ENCODE measurements at places on chromosomes 7 and 10.

DNA sequence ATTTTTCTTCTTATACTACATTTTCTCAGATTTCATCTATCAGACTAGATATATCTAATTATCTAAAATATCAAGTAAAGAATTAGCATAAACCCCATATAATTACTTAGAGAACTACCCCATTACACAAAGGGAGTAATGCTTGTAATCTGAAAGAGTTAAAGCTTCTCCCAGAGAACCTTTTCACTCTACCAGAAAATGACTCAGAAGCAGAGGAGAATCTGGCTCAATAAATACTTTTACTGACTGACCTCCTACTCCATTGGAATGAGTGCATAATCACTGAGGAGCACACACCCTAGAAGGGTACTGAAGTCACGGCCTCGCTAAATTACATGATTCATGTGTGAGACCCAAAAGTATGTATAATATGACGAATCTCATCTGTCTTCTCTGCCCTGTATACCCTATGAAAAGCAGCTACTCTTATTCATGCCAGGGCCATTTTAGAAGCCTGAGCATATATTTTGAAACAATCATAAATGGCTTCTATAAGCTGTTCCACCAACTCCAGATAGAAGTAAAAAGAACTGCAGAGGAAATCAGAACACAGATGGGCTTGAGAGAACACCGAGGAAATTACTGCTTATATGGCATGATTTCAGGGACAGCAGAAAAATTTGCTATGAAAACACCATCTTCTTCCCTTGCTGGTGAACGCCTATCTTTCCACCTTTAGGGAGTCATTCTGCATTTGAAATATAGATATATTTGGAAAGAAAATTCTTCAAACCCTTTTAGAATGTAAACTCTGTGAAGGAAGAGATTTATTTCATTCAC is 32.7 kb downstream of the DNMBP start:
- DNase-seq: no peak

DNA sequence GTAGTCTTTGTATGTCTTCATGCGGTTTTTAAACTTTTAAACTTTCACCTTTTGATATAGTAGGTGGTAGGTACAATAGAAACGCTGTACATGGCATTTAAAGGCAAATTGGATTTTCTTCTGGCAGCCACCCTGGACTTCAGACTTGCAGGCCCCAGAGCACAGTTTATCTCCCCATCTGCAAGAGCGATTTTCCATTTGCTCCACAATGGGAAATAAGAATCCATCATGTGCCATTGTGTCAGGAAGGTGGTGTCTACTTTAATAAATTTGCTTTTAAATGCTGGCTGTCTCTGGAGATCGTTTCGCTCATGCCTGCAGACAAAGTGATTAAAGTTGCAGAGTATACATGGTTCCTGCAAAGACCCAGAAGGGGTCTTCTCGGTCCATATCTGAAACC is 38.9 kb downstream of the UNC5B start:
- no peak for DNase-seq

DNA sequence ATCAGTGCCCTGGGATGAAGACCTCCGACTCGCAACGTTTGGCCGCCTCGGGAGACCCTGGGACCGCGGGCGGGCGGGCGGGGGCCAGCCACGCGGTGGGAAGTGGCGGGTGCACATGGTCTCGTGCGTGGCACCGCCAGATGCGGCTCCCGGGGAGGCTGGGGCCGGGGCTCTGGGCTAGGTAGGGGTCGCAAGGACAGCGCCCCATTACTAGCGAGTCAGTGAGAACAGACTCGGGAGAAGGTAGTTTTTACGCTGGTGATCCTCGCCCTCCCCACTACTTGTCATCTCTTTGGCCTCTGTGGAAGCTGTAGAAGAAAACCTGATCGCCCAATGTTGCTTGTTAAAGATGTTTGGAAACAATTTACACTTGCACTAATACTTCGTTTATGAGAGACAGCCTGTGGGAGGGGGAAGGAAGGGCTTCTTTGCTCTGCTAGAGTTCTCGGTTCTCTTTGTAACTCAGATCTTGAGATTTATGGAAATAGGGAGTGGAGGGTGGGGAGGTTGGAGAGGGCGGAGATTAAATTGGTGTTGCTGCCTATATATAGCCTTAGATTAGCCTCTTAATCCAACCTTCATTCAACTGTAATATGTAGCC is 591 bp downstream of the BZW2 start:
- DNase-seq: peak; percentile 25

DNA sequence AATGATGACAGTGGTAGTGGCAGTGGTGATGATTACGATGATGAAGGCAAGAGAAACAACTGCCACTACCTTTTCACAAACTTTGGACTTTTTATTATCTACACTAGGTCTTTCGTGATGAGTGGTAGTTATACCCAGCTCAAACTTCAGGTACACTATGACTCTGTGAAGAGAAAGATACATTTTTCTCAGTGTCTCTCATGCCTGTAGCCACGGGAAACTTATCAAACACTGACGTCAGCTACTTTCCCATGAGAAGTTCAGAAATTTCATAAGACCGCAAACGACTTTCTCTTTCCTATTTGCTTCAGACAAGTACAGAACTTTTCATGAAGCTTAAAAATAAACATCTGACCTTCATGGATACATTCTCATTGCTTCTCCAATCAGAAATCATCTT is 57.0 kb downstream of the CALD1 start:
- no peak for DNase-seq

- no peak for DNase-seq
Measured at GRCh38 chr10:104690959-104691358, 49.9 kb downstream of the SORCS3 start.

DNA sequence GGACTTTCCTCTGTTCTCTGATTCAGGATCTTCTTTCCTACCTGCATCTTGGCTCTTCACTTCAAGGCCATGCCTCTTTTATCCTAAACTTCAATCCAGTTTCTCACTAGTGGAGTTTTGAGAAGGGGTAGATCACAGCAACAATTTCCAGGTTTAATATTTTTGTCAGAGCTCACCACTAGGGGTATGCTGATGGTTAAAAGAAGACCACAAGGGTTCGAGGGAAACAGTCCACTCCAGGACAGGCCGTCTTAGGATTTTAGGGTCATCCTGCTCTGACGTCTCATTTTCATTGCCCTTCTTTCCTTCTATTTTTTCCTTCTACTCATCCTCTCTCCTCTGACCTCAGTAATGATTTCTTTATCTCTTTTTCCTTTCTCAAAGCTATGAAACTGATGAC is 11.3 kb downstream of the STAG3 start:
- DNase-seq: peak; percentile 17

- no peak for DNase-seq
Measured at GRCh38 chr7:91397096-91397495, 132.9 kb downstream of the FZD1 start.

DNA sequence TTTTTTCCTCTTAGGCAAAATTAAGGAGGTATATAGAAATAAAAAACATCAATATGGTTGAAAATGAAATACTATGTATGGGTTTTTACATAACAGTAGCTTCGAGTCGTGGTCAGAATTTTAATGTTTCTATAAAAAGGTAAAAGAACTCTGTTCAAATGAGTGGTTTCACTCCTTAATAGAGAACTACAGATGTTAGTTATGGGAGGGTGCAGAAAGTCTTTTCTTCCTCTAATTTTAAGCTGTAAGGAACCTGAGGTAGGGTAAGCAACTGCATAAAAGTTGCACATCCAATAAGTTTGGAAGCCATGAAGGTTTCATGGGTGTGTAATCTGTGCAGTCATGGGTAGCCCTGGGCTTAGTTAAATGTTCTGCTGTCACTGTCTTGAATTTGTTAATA is 141.3 kb downstream of the SUGCT start:
- DNase-seq: no peak

DNA sequence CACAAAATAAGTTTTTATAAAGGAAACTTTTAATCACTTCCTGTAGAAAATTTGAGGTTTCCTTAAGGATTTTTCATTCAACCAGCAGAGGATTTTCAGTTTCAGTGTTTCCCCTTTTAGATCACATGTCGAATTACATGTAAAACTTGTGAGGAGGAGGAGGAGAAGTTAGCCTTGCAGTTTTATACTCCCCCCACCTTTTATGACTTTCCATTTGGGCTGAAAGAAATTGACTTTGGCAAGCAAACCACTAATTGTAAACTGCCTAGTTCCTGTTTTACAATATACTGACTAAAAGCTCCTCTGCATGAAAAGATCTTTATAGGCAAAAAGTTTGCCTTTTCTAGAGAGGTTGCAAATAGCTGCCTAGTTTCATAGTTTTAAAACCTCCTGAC is 3.0 kb downstream of the BAMBI start:
- DNase-seq: peak; percentile 84

- no peak for DNase-seq
Measured at GRCh38 chr7:36116347-36117202, 36.5 kb upstream of the EEPD1 start.

- no peak for DNase-seq
Measured at GRCh38 chr7:143279186-143280098, 5.3 kb upstream of the TMEM139 start.

- no peak for DNase-seq
Measured at GRCh38 chr7:25596443-25596842, 368.2 kb upstream of the NPVF start.

DNA sequence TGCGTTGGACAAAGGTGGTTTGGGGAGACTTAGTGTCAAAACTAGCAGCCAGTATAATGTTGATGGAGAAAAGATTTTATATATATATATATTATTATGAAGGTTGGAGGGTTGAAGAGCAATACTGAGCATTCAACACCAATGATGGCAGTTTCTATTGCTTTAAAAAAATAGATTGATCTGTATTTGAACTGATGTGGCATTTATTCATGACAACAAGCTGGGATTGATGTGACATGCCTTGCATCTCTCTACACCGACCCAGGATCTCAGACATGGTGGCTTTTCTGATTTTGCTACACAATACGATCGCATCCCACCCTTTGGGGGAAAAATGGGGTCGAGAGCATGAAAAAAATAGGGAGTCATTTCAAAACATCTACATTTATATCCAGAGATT is 175.4 kb downstream of the POU6F2 start:
- no peak for DNase-seq

DNA sequence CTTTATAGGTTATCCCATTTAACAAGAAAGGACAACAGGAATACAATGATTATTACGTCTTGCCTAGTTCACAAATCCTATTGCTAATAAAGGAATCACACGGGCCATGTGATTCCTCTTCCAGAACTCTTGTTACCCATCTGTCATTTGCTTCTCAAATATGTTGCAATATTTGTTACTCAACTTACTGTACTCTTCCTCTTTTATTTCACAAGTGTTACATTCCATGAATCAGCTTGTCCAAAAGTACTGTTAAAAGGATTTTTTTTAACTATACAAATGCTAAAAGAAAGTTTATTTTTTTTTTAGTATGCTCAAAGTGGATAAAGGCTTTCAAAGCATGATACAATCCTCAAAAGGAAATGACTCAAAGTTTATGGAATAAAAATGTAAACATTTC is 3.9 kb upstream of the CD36 start:
- DNase-seq: peak; percentile 90

DNA sequence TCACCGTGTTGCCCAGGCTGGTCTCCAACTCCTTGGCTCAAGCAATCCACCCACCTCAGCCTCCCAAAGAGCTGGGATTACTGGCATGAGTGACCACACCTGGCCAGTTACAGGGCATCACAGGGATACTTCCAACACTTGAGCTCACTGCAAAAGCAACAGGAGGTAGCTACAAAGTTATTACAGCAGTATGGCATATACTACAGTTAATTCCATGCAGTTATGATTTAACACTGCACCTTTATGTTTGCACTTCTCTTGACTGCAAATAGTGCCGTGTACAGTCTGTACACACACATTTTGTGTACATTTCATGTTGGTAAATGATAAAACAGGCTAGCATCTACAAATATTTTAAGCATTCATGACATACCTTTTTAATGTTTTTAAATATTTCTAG is 21.3 kb downstream of the SRPK2 start:
- DNase-seq: no peak

DNA sequence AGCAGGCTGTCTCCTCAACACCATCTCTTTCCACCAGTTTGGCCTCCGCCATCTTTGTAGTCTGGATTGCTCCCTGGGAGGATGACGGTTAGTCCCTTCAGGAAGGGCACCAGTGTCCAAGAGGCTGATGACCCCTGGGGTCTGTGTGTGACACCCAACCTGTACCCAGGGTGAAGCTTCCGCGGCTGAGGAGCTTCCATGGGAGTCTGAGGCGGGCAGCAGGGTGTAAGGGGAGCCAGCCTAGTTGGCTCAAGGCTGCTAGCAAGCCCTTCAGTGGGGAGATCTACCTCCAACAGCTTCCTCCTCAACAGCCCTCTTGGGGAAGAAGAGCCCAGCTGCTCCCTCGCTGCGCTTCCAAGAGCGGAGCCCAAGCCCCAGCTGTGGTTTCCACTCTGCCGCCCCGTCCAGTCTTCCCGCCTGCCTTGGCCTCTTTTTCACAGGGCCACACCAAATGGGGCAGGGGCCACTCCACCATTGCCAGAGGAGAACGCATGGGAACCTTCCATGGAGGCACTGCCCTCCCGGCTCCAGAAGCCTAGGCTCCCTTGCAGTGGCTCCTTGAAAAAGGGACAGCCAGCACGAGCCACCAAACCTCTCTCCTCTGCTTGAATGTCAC is 57.4 kb downstream of the TMEM209 start:
- DNase-seq: no peak

DNA sequence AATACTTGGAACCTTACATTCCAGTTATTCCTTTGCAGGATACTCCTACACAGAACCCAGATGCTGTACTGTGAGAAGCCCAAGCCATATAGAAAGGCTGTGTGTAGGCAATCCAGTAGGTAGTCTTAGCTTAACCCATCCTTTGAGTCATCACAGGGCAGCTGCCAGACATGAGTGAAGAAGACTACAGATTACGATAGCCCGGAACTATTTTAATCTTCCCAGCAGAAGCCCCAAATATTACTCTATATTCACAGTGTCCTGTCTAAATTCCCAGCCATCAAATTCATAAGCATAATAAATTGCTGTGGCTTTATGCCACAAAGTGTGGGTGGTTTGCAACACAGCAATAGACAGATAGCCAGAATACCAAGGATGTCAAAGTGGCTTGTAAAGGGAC is 474.1 kb upstream of the STEAP1 start:
- no peak for DNase-seq

DNA sequence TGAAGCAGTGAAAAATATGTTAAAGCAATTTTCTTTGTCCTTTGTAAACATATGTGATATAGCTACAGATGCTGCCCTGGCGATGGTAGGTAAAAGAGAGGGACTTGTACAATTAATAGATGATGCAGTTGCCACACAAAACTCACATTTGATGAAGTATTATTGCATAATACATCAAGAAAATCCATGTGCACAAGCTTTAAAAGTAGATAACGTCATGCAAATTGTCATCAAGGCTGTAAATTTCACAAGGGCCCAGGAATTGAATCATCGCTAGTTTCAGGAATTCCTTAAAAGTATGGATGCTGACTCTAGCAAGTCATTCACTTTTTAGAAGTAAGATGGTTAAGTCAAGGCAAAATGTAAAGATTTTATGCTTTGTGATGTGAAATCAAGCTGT is 10.0 kb downstream of the CYP3A5 start:
- DNase-seq: no peak

DNA sequence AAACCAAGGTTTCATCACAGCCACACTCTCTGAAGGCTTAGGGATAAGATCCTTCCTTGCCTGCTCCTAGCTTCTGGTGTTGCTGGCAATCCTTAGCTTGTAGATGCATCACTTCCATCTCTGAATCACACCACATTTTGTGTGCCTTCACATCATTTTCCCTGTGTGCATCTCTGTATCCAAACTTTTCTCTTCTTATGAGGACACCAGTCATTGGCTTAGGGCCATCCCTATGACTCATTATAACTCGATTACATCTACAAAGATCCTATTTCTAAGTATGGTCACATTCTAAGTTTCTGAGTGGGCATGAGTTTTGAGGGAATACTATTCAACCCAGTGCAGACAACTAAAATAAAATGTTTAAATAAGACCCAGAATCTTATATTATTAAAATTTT is 121.7 kb downstream of the C7orf25 start:
- DNase-seq: no peak

GRCh38 chr10:68153473-68154210 is 44.4 kb downstream of the MYPN start:
- no peak for DNase-seq

All from Kasumi-1 (cell line).